ENCODE measurements at places on chromosomes 5 and 9. TPM values are rescaled to one million over a fixed set of nuclear protein-coding genes. Genes with fewer than 3 reads are reported as not detected.

The RIC1 gene
- polyA plus RNA-seq, result 15.4 TPM

The SLC2A8 gene
- polyA plus RNA-seq, result 27.9 TPM

The NSG2 gene
- 443 TPM for polyA plus RNA-seq

The G3BP1 gene
- polyA plus RNA-seq, result 88.4 TPM

The HINT2 gene
- polyA plus RNA-seq, result 39.4 TPM

The LECT2 gene
- polyA plus RNA-seq, result 2.1 TPM

The LAMC3 gene
- polyA plus RNA-seq, result 18.2 TPM

The DMRTA1 gene
- polyA plus RNA-seq, result 0.32 TPM

The MFAP3 gene
- polyA plus RNA-seq, result 26.2 TPM

The TIMD4 gene
- 0.50 TPM for polyA plus RNA-seq

The ACOT12 gene
- 0.86 TPM for polyA plus RNA-seq

The ZNF879 gene
- polyA plus RNA-seq, result 8.0 TPM

The SLC45A2 gene
- 0.46 TPM for polyA plus RNA-seq

The UBE2QL1 gene
- polyA plus RNA-seq, result 60.1 TPM

The ELOVL7 gene
- polyA plus RNA-seq, result 4.2 TPM

The MSX2 gene
- 7.3 TPM for polyA plus RNA-seq

The ABLIM3 gene
- 81.9 TPM for polyA plus RNA-seq

The SHC3 gene
- polyA plus RNA-seq, result 30.4 TPM

The ADAMTSL2 gene
- polyA plus RNA-seq, result 8.6 TPM

The SKP1 gene
- 859 TPM for polyA plus RNA-seq

The PCDHGB5 gene
- polyA plus RNA-seq, result 22.7 TPM

The KCTD16 gene
- 5.1 TPM for polyA plus RNA-seq

The FRRS1L gene
- polyA plus RNA-seq, result 86.4 TPM

The PLPP7 gene
- polyA plus RNA-seq, result 12.8 TPM

The SLC6A3 gene
- 1.9 TPM for polyA plus RNA-seq

The SLC25A51 gene
- polyA plus RNA-seq, result 19.8 TPM

The RAB14 gene
- polyA plus RNA-seq, result 125 TPM

The CATSPER3 gene
- polyA plus RNA-seq, result not detected

The OLFML2A gene
- 20.6 TPM for polyA plus RNA-seq

The FAXDC2 gene
- polyA plus RNA-seq, result 19.3 TPM

The IFNK gene
- not detected for polyA plus RNA-seq

The DPH7 gene
- polyA plus RNA-seq, result 47.6 TPM

The LMNB1 gene
- polyA plus RNA-seq, result 63.6 TPM

The C9orf40 gene
- polyA plus RNA-seq, result 15.1 TPM

The CHSY3 gene
- 4.3 TPM for polyA plus RNA-seq

The S100Z gene
- polyA plus RNA-seq, result 0.26 TPM

The PCA3 gene
- polyA plus RNA-seq, result 2.4 TPM

The OR1J1 gene
- polyA plus RNA-seq, result not detected

The SPATA31A3 gene
- not detected for polyA plus RNA-seq

The CDH9 gene
- polyA plus RNA-seq, result 5.7 TPM

The KIAA0825 gene
- 4.1 TPM for polyA plus RNA-seq

The RNF183 gene
- not detected for polyA plus RNA-seq

The TLX3 gene
- 11.1 TPM for polyA plus RNA-seq

The CDK5RAP2 gene
- polyA plus RNA-seq, result 60.4 TPM

The OTP gene
- 10.4 TPM for polyA plus RNA-seq

The ARID3C gene
- polyA plus RNA-seq, result 0.66 TPM

The ANXA2R gene
- 1.2 TPM for polyA plus RNA-seq

The LYRM7 gene
- 15.1 TPM for polyA plus RNA-seq

The MYOT gene
- 5.0 TPM for polyA plus RNA-seq

The PAPPA gene
- polyA plus RNA-seq, result 2.4 TPM

The C5orf58 gene
- polyA plus RNA-seq, result 2.1 TPM

The TMEM252 gene
- polyA plus RNA-seq, result 0.55 TPM
